Inflammatory macrophage treated with lipopolysaccharide for 1 hour (primary cell): ENCODE measurements at places on chromosomes 4 and X.

DNA sequence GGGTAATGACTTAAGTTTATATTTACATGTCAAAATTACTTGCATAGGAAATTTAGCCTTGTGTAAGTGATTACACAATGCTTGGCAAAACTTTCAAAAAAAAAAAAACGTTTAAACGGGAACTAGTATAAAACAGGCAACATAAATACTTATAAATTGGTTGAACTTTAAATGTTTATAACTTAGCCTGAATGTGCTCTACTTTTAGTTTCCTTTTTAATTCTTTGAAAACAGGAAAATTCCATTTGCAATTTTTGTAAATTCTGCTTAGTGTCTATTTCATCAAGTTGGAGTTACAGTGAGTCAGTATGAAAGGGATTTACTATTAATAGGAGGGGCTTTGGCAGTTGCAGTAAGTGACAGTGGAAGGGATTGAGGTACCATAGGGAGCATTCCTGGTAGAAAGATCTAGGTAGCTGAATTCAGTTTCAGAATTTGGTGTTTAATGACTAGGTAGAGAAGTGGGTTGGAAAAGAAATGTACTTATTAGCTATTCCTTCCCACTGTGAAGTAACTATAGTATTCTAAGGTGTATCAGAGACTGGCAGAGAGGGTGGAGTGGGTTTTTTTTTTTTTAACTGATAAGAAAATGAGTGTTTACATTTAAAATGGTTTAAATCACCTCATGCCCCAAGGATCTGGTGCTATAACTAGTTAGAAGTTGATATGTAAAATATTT is 2.8 kb downstream of the STAG2 start:
- peak; percentile 45 for DNase-seq

- DNase-seq: peak; percentile 34
Observed at GRCh38 chr4:123102897-123103471, 180.6 kb upstream of the NUDT6 start.

DNA sequence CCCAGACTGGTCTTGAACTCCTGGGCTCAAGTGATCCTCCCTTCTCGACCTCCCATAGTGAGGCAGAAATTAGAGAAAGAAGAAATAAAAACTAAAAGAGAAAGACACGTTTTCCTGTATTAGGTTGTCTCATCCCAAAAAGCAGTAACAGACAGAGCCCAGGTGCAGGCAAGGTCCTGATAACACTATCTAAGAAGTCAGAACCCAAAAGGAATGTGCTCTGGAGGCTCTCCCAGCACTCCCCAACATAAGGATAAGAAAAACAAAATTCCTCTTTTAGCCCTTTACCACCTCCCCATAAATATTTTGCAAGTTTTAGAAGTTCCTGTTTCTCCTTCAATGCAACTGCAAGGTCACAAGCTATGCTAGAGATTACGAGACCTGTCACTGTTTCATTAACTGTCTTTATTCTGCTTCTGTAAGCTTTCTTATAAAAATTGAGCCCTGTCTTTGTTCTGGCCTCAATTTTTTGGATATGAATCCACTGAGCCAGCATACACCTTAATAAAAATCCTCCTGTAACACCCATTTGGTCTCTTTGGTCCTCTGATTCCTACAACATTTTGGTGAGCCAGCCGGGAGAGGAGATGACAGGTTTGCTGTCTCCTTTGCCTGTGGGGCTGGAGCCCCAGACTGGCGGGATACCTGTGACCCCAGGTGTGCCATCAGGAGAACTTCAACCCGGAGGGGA is 25.9 kb downstream of the LIAS start:
- peak; percentile 72 for DNase-seq

DNA sequence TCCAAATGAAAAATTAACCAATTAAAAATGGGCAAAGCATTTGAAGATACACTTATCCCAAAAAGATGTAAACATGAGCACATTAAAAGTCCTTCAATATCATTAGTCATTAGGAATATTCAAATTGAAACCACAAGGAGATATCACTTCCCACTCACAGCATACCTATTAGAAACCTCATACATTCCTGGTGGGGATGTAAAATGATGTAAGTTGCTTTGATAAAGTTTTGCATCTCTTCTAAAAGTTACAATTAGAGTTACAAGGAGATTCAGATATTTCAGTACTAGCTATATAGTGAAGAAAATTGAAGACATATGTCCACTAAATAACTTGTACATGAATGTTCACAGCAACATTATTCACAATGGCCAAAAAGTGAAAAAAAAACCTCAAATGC is 1109.3 kb upstream of the LCORL start:
- no peak for DNase-seq

DNA sequence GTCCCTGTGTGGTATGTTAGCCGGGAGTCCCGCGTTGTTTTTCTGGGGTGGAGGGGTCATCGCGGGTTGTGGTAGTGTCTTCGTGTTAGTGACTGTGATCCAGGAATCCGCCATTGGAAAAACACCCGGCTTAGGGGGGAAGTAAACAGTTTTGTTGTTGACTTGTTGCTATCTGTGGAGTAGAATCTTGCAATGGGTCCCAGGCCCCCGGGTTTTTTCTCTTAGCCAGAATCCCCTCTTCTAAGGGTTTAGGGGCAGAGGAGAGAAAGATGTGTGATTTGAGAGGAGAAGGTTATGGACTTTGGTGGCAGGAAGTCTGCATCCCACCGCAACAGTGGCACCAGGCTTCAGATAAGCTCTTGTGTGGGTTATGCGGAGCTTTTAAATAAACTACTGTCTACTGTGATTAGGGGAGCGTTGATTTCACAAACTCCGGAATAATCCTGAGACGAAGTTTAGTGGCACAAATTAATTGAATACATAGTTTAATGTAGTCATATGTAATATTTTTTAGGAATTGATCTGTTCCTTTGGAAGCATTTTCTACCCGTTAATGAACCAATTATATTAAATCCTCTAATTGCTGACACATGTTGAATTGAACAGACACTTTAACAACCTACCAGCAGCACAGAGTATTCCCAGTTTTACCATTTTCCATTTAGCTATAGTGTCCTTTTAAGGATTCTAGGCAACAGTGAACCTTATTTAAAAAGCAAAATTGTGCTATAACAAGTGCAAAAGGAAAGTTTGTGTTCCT is 1.4 kb downstream of the DDX3X start:
- no peak for DNase-seq
